Activated T-helper 2 cell treated with anti-CD3 and anti-CD28 coated beads, Interferon-gamma antibody, Interleukin-2, Interleukin-4, amounts not matched to agents 10 μg/mL and 5 μg/mL and 100 μg/mL, durations not matched to agents 14 hours and 24 hours and 36 hours (primary cell): ENCODE measurements at places on chromosomes 5 and 9. TPM values are rescaled to one million over a fixed set of nuclear protein-coding genes. Genes with fewer than 3 reads are reported as not detected.

The ECSCR gene
- total RNA-seq: 1.0 and 1.7 TPM in 2 replicates

The LCP2 gene
- 239 and 254 TPM in 2 replicates for total RNA-seq

The SMU1 gene
- 27.6 and 28.3 TPM in 2 replicates for total RNA-seq

The GGTA1 gene
- not detected in 2 replicates for total RNA-seq

The SGTB gene
- total RNA-seq: 7.6 TPM in 2 replicates

The TXNDC8 gene
- not detected in 2 replicates for total RNA-seq

The OTULINL gene
- 17.0 and 20.9 TPM in 2 replicates for total RNA-seq

The DIPK1B gene
- total RNA-seq: 3.1 and 3.4 TPM in 2 replicates

The PCDHGA8 gene
- 0.07 and 0.23 TPM in 2 replicates for total RNA-seq

The FAM78A gene
- total RNA-seq: 55.3 and 55.5 TPM in 2 replicates

The ITK gene
- 313 and 319 TPM in 2 replicates for total RNA-seq

The LMX1B gene
- total RNA-seq: not detected in 2 replicates
